ENCODE measurements at places on chromosomes 5 and 9.
A peak's percentile ranks its signal among the peaks of the same experiment; 100 is the strongest.

- DNase-seq = no peak
These were observed 2.1 kb upstream of the RASGEF1C start for GRCh38 chr5:180210961-180211760.

GRCh38 chr5:167633931-167634341, 657.5 kb upstream of the WWC1 start:
- DNase-seq = no peak

DNA sequence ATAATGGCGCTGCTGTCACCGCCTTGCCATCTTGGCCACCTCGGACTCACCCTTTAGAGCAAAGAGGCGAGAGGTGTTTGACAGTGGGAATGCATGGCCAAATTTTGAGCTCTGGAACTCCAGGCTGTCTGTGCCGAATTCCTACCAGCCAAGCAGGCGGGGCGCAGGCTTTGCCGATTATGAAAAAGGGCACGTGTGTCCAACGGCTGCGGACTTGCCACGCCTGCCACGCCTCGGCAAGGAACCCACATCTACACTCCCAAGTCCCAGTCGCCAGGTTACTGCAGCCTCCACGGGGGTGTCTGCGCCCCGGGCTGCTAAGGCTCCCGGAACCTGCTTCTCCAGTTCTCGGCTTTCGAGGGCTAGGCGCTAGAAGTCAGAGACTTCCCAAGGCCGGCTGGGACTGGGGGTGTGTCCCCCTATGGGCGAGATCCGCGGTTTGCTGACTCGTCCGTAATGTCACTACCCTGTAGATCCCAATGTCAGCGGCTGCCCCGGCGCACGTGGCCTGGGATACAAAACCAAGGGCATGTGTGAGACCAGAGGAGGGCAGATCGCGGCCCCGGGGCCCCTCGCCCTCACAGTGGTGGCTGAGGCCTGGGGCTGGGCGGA, 2.8 kb downstream of the NPR3 start:
- DNase-seq = no peak

DNA sequence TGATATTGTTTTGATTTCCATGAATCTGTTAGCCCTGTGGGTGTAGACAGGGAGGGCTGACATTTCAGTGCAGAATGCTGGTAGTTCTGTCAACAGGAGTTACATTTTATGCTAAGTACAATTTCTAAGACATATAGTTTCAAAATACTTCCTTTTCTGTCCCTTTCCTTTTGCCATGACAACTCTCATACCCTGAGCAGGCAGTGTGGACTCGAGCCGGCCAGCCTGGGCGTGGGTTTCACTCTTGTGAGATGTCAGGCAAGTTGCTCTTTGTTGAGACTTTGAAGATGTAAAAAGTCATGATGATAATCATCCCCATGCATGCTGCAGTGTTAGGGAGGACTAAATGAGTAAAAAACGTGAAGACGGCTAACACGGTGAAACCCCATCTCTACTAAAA, 197.9 kb downstream of the CFAP90 start:
- DNase-seq = no peak

- DNase-seq = peak; percentile 95
These were observed 10.9 kb upstream of the PCDHB1 start for GRCh38 chr5:141040093-141040770.

DNA sequence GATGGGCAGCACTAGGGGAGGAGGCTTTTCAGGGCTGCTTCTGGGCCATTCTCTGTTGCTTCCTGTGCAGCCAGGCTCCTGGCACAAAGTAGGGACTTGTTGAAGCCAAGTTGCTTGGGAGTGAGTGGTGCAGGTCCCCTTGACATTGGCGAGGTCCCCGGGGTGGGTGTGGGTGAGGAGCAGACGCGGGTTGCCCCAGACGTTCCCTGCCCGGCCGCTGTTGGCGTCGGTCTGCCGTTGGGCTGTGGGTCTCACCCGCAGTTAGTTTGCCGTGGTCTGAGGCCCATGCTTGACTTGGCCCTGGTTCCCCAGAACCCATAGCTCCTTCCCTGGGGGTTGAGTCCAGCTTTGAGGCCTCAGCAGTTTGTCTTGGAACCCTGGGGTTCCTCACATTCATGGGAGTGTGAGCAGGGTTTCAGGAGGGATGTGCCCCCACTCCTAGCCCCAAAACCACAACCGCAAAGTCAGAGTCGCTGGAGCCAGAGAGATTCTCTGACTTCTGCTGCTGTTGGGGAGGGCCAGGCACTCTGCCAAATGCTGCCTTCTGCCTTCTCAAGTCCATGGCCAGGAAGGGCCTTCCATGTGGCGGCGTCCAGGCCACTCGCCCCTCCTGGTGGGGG, 77.5 kb downstream of the RXRA start:
- no peak for DNase-seq

- DNase-seq = no peak
These were observed 22.3 kb upstream of the ALDH1B1 start for GRCh38 chr9:38370176-38370575.

DNA sequence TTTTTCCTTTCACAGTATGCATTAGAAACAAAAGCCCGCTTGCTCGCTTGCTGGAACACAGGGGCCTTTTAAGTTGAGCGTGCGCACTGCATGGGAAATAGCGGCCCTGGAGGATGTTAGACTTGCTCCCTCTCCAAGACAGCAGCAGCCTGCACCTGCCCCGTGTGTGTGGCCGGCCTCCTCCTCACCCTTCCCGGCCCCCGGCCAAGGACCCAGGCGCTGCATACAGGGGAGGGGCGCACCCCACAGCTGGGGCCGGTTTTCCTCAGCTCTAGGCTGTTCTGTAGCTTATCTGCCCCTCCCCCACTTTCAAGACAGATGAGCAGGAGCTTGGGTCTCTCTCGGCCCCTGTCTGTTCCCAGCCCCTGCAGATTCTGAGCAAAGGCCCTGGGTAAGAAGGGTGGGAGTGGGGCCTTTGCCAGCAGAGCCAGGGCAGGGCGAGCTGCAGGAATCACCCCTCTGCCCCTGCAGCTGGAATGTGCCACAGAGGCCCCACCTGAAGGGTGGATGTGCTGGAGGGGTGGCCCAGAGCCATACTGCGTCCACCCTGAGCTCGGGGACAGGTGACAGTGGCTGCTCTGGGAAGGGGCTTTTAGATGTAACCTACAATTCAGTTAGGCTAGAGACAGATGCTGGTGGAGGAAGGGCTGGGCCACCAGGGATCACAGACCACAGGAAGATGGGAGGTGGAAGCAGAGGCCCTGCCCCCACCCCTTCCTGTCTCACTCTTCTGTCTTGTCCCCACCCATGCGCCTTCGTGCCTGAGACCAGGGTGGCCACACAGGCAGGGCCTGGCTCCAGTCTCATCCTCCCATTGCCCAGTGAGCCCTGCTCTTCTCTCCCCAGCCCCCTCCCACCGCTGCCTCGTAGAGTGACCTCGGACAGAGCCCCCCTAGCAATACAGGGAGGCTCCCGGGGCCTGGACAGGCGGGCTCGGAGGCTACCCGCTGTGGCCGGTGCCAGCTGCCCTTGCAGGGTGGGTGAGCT, 132.4 kb downstream of the DAB2IP start:
- DNase-seq = no peak

DNA sequence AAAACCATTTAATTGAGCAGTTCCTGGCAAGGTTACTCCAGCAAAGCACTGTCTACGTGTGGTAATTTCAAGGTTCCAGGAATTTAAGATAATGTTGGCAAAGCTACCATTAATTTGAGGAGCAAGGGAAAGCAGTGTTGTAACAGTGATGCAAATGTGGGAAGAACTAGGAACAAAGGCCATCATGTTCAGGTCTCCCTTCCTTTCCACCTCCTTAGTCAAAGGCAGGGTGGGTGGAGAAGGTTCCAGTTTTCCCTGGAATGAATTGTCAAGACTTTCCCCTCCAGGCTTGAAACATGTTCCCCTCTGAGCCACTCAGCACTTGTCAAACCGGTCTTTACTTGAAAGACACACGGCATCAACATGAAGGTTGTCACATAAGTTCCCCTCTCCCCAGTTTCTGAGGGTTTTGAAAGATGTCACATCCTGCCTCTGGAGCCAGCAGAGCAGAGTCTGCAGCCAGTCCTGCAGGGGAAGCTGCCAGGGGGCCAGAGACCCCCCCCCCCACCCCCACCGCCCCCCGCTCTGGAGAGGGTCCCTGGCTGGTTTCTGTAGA, 226.0 kb downstream of the GAS1 start:
- DNase-seq = no peak

DNA sequence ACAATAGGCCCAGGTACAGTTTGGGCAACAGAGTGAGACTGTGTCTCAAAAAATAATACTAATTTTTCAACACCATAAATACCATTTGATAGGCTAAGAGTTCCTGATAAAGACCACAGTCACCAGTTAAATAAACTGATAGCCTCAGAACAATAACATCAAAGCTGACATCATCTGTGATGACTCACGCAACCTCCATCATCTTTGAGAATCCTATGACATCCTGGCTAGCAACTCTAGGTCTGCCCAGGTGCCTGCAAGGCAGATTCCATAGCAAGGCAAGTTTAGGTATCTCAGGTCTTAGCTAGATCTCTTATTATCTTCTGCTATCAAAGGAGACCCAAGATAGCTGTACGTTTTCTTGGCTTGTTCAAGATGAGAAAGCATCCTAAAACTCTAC, 30.5 kb upstream of the UBAP2 start:
- peak; percentile 81 for DNase-seq

GRCh38 chr9:34170237-34170991, 8.4 kb upstream of the UBAP1 start:
- peak; percentile 5 for DNase-seq

DNA sequence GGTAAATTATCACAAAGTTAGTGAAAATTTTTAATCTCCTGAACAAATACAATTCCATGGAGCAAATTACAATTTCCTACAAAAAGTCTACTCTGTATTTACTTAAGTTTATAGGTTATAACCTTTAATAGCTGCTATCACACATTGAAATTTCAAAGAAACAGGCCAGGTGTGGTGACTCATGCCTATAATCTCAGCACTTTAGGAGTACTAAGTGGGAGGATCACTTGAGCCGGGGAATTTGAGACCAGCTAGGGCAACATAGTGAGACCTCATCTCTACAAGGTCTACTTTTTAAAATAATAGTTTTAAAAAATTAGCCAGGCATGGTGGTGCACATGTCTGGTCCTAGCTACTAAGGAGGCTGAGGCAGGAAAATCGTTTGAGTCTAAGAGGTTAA, 50.3 kb downstream of the HINT1 start:
- DNase-seq = peak; percentile 76

- DNase-seq = no peak
These were observed 1.4 kb upstream of the PSIP1 start for GRCh38 chr9:15512204-15512603.

GRCh38 chr9:93090091-93090655, 5.8 kb upstream of the CARD19 start:
- DNase-seq = no peak

GRCh38 chr9:69380301-69380700, 55.3 kb downstream of the ENTREP1 start:
- DNase-seq = peak; percentile 35

DNA sequence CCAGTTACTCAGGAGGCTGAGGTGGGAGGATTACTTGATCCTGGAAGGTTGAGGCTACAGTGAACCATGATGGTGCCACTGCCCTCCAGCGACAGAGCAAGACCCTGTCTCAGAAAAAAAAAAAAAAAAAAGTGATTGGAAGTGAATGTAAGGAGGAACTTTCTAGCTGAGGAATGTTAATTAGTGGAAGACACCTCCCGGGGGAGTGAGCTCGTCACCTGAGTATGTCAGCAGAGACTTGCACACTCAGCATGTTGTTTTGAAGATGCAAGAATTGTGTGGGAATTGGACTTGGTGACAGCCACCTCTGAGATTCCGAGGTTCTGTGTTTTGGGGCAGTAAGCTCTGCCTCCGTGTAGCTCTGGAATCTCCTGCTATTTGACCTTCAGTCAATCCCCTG, 3.6 kb downstream of the SYNPO start:
- no peak for DNase-seq

- DNase-seq = no peak
These were observed 5.3 kb downstream of the IL9 start for GRCh38 chr5:135890296-135890695.

- no peak for DNase-seq
These were observed 45.7 kb upstream of the GPR151 start for GRCh38 chr5:146561711-146562110.

DNA sequence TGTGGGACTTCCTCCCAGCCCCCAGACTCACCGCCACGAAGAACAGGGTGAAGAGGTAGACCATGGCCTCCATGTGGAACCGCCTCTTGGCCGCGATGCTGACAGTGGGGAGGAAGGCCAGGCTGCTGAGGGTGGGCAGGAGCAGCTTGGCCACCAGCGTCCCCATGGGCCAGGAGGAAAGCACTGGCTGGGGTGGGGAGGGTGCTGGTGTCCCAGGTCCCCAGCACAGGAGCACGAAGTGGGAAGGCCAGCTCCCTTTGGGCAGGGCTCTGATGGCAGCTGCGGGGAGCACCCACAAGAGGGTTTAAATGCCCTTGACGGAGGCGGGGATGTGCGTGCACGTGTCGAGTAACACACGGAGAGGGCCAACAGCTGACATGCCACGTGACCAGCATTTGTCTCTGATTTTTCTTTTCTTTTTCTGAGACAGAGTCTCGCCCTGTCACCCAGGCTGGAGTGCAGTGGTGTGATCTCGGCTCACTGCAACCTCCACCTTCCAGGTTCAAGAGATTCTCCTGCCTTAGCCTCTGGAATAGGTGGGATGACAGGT, at the start of gene MYMK:
Gene MYMK (minus strand): TSS at position 281 of the 550 bp plus-strand sequence. CDS start 115 bp downstream, at position 166.
- no peak for DNase-seq

GRCh38 chr5:172235827-172236736, 42.1 kb downstream of the EFCAB9 start:
- peak; percentile 23 for DNase-seq

- no peak for DNase-seq
These were observed 20.9 kb downstream of the ZBED3 start for GRCh38 chr5:77066184-77066583.

GRCh38 chr9:120376101-120376500, 203.9 kb downstream of the CDK5RAP2 start:
- DNase-seq = no peak

- peak; percentile 92 for DNase-seq
These were observed 532 bp downstream of the DNAJC21 start for GRCh38 chr5:34929720-34930461.

DNA sequence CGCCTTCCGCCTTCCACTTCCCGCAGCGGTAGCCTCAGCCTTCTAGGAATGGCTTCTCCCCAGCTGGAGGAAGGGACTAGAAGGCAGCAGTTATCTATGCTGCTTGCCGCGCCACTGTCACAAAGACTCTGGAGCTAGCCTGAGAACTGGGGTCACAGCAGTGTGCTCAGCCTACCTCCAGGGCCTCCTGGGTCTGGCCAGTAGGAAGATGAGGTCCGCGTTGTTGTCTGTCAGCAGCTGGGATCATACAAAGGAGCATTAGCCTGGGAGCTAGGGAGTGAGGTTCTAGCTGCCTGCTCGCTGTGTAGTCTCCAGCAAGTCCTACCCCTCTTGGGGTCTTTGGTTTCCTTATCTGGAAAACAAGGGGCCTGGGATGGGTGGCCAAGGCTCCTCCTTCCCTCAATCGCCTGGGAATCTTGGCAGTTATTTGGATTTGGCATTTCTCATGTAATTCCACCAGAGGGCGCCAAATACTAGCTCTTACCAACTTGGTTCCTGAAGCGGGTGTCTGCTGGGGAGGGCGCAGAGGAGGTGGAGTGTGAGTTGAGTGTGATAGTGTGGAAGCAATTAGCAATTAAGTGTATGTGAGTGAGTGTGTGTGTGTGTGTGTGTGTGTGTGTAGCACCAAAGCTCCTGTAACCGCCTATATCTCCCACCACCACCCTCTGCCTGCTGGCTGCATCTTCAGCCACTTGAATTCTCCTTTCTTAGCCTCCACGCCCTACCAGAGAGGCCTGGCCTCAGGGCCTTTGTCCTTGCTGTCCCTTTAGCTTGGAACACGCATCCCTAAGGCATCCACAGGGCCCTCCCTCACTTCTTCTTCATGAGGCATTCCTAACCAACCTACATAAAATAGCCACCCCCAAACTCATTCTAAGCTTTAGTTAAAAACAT, 97.1 kb downstream of the ENTREP1 start:
- DNase-seq = peak; percentile 68

Data from DMS53 (cell line).